ENCODE measurements at places on chromosomes 2 and 18. TPM values are rescaled to one million over a fixed set of nuclear protein-coding genes. Genes with fewer than 3 reads are reported as not detected.

SESTD1 gene
- total RNA-seq: 159 TPM

TFPI gene
- 20.1 TPM for total RNA-seq

RAMP1 gene
- total RNA-seq: 22.2 TPM

GRCh38 chr2:111923276-111923804 lies 24.9 kb downstream of the MERTK start:
- H3K4me1 ChIP-seq: peaks cover 37% of the 10 kb centered on the region
- no peaks in the 10 kb centered on the region for H3K27me3 ChIP-seq
- peaks cover 7% of the 10 kb centered on the region for H3K36me3 ChIP-seq
- H3K4me3 ChIP-seq: no peak overlapping the region
- H3K27ac ChIP-seq: no peak overlapping the region

- H3K4me3 ChIP-seq: no peak overlapping the region
- no peak overlapping the region for H3K27ac ChIP-seq
- no peaks in the 10 kb centered on the region for H3K36me3 ChIP-seq
- no peaks in the 10 kb centered on the region for H3K4me1 ChIP-seq
- no peak for DNase-seq
These were observed 70.9 kb downstream of the FBXO36 start for GRCh38 chr2:229993236-229993635.

GRCh38 chr2:15023221-15023620 lies 390.7 kb downstream of the LRATD1 start:
- no peaks in the 10 kb centered on the region for H3K27me3 ChIP-seq
- H3K27ac ChIP-seq: no peak overlapping the region
- H3K36me3 ChIP-seq: no peaks in the 10 kb centered on the region
- no peak for DNase-seq

- no peak for DNase-seq
- H3K27me3 ChIP-seq: no peaks in the 10 kb centered on the region
- no peak overlapping the region for H3K4me3 ChIP-seq
- H3K36me3 ChIP-seq: no peaks in the 10 kb centered on the region
- H3K27ac ChIP-seq: no peak overlapping the region
These were observed 19.5 kb downstream of the RBM44 start for GRCh38 chr2:237818066-237818473.

GRCh38 chr2:1504311-1504750 lies 91.1 kb downstream of the TPO start:
- peaks cover 6% of the 10 kb centered on the region for H3K27me3 ChIP-seq
- H3K27ac ChIP-seq: no peak overlapping the region
- no peaks in the 10 kb centered on the region for H3K4me1 ChIP-seq
- no peak overlapping the region for H3K4me3 ChIP-seq

DNA sequence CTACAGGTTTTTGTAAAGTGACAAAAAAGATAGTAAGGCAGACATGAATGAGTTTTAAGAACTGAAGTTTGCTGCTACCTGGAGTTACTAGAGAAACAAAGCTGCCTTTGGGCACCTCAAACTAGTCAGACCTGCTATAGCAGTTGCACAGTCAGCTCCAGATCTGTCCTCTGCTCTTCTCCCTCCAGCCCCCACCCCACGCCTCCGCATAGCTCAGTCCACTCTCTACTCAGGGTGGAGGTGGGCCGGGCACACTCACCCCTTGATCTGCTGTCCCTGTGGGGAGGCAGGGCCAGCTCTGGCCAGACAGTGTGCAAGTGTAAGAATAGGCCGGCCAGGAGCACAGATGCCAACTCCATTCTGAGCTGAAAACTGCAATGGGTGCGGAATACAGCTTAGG lies 4.1 kb downstream of the SERTAD2 start:
- H3K4me1 ChIP-seq: peaks cover 38% of the 10 kb centered on the region
- no peak overlapping the region for H3K4me3 ChIP-seq
- H3K27ac ChIP-seq: peak overlapping the region; percentile 78
- DNase-seq: peak; percentile 45

- peak; percentile 36 for DNase-seq
- H3K27ac ChIP-seq: no peak overlapping the region
- peak overlapping the region; percentile 18 for H3K4me3 ChIP-seq
- H3K4me1 ChIP-seq: no peaks in the 10 kb centered on the region
- no peaks in the 10 kb centered on the region for H3K27me3 ChIP-seq
- H3K36me3 ChIP-seq: no peaks in the 10 kb centered on the region
These were observed 102.0 kb downstream of the CPO start for GRCh38 chr2:207041279-207041678.

DNA sequence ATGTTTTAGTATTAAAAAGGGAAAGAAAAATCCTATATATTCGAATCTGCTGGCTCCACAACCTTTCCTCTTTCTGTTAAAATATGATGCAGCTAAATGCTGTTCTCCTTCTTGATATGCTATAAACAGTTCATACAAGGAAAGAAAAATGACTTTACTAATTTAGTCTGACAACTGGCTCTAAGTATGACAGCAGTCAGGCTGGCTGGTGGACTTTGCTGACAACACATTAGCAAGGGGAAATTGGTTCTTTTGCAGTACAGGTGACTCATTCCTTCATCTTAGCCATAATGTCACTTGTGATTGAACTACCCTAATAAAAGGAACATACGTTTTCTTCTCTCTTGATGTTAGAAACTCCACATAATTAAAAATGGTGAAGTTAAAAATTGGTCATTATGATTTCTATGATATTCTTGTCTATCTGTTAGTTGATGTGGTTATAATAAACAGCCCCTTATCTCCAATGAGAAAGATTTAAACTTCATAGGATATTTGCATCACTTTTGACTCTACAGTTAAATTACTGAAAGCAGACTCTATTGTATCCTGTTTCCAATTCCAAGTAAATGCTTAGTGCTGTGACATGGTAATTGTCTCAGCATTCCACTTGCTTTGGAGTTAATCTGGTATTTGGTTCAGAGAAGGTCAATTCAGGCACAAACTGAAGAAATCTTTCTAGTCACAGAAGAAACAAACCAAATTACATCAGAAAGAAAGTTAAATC lies 315.3 kb upstream of the GULP1 start:
- no peaks in the 10 kb centered on the region for H3K27me3 ChIP-seq
- H3K4me3 ChIP-seq: no peak overlapping the region
- DNase-seq: no peak
- H3K27ac ChIP-seq: no peak overlapping the region

DNA sequence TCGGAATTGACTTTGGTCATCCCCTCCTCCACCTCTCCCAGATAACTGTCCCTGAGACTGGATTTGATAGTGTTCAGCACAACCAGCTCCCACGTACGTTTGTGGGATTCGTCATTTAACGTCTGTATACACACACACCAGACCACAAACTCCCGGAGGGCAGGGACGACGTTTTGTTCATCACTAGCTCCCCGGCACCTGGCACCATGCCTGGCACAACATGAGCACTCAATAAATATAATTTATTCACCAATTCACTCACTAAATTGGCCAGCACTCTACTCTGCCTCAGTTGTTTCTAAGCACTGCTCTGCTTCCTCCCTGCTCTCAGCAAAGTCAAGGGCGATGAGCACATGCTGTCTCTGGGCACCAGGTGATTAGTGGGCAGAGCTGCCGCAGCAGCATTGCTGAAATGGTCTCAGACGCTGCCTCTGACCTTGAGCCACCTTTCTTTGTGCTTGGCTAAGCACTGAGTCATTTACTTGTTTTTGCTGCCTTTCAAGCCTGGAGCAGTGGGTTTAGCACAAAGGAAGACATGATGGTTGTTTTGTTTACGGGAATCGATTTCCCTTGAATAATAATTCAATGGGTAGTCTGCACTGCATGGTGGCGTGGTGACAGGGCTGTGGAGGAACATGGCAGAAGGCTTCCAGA lies 19.3 kb upstream of the LOXHD1 start:
- H3K36me3 ChIP-seq: no peaks in the 10 kb centered on the region
- DNase-seq: no peak
- H3K4me1 ChIP-seq: no peaks in the 10 kb centered on the region
- H3K4me3 ChIP-seq: no peak overlapping the region

Measured in stomach (tissue), 19 donors.